ENCODE measurements at places on chromosomes 11 and 22. TPM values are rescaled to one million over a fixed set of nuclear protein-coding genes. Genes with fewer than 3 reads are reported as not detected.

DNA sequence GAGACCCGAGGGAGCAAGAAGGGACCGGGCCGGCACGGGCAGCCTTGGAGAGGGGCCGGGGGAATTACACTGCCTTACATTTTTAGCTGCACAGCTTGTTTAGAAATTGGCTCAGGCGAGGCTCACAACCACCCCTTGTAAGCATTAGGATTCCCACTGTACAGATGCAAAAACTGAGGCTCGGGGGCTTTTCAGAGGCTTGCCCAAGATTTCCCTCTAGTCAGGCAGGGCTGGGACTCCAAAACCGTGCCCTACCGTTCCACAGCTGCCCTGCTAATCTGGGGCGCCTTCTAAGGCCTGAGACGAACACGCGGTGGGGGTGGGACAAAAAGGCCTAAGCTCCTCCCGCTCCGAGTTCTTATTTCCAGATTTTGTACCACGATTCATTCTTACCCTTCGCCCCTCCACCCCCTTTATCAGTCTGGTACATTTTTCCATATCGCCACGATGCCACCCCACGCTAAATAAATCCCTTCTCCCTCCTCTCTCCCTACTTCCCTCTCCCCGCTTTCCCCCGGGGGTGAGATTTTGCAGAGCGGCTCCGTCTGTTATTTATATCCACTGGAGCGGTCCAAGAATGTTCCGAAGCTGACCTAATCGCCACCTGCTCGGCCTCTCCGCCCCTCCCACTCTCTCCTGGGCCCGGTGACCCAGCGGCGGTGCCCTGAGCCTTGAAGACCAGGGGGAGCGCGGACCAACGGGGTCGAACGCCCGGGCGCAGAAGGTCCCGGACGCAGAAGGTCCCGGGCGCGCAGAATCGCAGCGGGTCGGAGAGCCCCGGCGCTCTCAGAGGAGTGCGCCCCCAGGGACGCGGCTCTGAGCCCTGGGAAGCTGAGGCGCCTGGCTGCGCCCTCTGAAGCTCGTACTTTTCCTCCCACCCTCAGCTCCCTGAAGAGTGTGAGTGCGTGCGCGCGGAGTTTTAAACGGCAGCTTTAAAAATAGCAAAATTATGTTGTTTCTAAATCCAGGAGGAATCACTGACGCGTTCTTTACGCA is 764 bp upstream of the PACSIN3 start:
- H3K27ac ChIP-seq = peak overlapping the region; percentile 90
- peaks cover 4% of the 10 kb centered on the region for H3K36me3 ChIP-seq
- H3K4me1 ChIP-seq = peaks cover 39% of the 10 kb centered on the region
- peak; percentile 83 for DNase-seq
- peaks cover 5% of the 10 kb centered on the region for H3K27me3 ChIP-seq

The FAM83F gene
- total RNA-seq = under 0.01 TPM

DNA sequence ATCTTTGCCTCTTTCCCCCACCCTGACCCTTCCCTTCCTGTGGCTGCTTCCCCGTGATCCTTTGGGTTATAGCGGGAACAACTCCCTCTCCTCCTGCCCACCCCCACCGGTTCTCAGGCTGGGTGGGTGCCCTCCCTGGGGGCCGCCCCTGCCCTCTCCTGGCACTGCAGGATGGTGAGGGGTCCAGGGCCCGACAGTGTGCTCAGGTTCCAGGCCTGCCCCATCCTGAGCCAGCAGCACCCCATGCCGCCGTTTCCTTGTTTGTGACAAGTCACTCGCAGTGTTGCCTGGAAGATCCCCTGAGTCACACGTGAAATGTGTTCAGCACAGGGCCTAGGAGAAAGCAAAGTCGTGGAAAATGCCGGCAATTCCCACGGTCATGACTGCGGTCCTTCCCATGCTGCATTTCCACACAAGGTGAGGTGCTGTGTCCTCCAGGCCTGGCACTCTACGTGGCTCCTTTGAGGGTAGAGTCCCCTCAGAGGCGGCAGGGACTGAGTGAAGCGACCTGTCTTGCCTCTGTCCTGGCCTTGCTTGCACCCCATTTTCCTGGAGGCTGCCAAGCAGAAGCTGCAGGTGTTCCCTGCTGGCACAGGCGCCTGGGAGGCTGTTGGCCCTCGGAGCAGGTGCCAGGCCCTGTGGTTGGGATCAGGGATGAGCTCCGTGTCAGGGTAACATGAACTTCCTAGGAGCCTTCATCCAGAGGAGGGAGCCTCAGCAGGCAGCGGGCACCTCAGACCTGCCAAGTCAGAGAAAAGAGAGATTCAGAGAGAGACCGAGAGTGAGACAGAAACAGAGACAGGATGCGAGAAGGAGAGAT is 80.5 kb upstream of the LINC01488 start:
- H3K4me1 ChIP-seq = peaks cover 10% of the 10 kb centered on the region
- H3K36me3 ChIP-seq = no peaks in the 10 kb centered on the region
- no peak overlapping the region for H3K27ac ChIP-seq
- no peak for DNase-seq
- H3K4me3 ChIP-seq = no peak overlapping the region
- H3K27me3 ChIP-seq = no peaks in the 10 kb centered on the region

- H3K4me3 ChIP-seq = no peak overlapping the region
- no peak overlapping the region for H3K27ac ChIP-seq
- DNase-seq = no peak
- no peaks in the 10 kb centered on the region for H3K4me1 ChIP-seq
- H3K27me3 ChIP-seq = no peaks in the 10 kb centered on the region
Measured at GRCh38 chr11:26087120-26087935, 244.6 kb upstream of the ANO3 start.

DNA sequence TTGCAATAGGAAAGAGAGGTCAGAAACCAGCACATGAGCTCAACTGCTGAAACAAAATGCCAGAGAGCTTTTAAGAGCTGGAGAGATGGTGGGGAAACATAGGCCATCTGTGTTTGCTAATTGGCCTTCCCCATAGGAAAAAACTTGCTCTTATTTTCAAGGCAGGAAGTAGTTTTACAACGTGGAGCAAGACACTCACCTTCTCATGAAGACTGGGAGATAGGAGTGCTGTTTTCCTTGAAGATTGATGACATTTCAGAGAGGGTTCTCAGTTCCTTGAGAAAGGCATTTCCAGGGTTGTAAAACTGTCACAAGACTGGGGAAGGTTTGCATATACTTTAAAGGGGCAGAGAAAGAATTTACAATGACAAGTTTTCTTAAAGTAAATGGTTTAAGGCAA is 586.3 kb upstream of the RAG2 start:
- no peak overlapping the region for H3K4me3 ChIP-seq
- DNase-seq = no peak
- no peaks in the 10 kb centered on the region for H3K4me1 ChIP-seq
- no peaks in the 10 kb centered on the region for H3K27me3 ChIP-seq

Measured in stomach (tissue), 19 donors.